ENCODE measurements at places on chromosomes 13 and 19.
A peak's percentile ranks its signal among the peaks of the same experiment; 100 is the strongest.

DNA sequence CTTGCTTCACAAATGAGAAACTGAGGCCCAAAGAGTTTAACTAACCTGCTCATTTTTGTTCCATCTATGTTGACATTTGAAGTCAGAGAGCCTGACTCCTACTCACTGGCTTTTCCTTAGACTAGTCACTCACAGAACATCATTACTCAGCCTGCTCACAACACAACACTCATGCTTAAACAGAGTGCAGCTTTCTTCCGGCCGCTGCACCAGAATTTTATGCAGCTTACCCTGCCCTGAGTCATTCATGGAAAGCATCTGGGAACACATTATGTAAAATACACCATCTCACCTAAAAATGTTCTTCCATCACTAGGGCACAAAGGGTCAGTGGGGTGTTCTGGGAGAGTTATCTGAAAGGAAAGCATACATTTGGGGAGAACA, 303.4 kb downstream of the SPRY2 start:
- DNase-seq: no peak

GRCh38 chr13:113759525-113760137, 605 bp downstream of the TMEM255B start:
- no peak for DNase-seq

- no peak for DNase-seq
Measured at GRCh38 chr19:54421169-54421516, 5.9 kb downstream of the TTYH1 start.

DNA sequence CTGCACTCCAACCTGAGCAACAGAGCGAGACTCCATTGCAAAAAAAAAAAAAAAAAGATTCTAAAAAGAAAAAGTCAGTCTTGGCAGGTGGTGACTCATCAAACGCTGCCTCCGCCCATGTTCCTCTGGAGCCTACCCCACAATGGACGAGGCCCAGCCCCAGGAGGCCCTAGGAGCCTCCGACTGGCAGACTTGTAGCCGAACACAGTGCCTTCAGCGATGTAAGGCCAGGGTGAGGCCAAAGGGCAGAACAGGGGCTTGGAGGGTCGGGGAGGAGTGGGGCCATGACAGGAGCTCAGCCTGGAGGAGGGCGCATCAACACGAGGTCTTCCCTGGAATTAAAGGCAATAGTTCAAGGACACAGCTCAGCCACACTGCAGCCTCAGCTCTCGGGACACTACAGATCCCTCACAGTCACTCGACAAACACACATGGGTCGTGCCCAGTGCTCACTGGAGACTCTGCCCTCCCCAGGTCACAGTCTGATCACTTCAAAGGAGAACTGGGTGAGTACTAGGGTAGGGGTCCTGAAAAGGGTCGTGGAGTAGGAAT, 5.1 kb downstream of the USE1 start:
- DNase-seq: no peak

DNA sequence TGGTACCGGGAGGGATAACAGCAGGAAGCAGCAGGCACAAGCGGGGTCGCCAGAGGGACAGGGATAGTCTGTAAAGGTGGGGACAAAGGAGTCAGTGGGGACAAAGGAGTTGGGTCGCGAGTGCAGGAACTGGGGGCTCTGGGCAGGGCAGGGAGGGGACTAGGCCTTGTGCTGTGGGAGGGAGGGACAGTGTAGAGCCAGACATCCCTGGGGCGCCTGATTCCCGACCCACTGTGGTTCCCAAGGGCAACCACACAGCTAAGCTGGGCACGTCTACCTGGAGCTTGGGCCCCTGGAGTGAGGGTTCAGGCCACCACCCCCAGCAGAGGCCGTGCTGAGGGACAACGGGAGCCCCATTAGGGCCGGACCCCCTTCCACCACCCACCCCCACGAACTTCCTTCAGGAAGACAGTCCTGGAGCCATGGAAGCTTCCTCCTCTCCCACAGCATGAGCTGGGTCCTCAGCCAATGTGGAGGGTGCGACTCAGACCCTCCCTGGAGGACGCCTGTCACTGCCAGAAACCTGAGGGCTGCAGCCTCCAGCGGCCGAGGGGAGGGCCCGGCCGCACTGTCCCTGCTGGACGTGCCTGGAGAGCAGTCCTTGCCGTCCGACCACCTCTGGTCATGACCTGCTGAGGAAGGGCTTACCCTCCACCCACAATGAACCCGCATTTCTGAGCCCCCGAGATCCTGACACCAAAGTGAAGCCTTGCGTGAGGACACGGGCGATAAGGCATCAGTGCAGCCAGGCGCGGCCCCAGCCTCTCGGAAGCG, 77.9 kb downstream of the SPACA7 start:
- DNase-seq: peak; percentile 35

DNA sequence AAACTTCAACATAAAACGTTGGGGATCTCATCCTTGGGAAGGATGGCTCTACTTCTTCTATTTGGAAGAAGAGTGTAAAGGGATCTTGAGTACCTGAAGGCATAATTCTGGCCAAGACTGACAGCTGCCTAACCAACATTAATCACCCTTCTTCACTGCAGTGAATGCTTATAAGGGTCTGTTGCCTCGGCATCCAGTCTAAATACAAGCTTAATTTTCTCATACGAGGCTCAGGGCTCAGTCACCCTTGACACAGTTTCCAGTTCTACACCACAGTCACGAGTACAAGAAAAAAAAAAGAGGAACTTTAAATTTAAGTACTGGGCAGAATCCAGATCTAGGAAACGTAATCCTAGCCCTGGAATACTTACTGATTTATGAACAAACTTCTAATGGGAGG, 9.0 kb downstream of the FPR3 start:
- DNase-seq: no peak

DNA sequence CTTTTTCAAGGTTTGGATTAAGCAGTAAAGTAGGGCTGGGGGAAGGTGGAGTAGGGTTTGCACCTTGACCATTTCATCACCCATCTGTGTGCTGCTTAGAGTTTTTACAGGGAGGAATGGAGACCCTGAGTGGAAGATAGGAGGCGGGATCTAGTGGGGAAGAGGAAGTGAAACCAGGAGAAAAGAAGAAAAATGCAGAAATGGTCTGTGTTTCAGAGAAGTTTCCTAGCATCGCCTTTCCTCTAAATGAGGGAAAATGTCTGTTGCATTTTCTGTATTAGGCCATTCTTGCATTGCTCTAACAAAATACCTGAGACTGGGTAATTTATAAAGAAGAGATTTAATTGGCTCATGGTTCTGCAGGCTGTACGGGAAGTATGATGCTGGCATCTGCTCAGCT, 64.1 kb downstream of the TPT1 start:
- no peak for DNase-seq

GRCh38 chr19:32864318-32865007, 5.1 kb downstream of the SLC7A9 start:
- no peak for DNase-seq

GRCh38 chr13:19726611-19727010, 56.1 kb downstream of the PSPC1 start:
- DNase-seq: no peak

DNA sequence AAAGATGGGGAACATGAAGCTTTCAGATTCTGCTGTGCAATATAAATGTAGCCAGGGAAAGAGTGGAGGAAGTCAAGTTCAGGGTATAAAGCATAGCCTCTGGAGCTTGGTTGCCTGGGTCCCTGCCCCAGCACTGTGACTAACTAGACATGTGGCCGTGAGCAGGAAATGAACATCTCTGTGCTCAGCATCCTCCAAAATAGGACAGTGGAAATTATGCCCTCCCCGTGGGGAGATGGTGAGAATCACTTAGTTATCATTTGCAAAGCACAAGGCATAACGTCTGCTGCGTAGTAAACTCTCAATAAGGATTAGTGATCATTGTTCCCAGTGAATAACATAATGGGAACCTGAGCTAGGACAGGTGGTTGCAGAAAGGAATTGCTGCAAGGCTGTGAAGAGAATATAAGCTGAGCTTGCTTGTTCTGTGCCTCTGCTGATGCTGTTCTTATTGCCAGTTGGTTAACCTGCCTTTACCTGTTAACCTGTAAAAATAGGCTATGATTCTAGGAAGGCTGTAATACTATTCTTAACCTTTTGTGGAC, 441.0 kb downstream of the COG6 start:
- peak; percentile 63 for DNase-seq

DNA sequence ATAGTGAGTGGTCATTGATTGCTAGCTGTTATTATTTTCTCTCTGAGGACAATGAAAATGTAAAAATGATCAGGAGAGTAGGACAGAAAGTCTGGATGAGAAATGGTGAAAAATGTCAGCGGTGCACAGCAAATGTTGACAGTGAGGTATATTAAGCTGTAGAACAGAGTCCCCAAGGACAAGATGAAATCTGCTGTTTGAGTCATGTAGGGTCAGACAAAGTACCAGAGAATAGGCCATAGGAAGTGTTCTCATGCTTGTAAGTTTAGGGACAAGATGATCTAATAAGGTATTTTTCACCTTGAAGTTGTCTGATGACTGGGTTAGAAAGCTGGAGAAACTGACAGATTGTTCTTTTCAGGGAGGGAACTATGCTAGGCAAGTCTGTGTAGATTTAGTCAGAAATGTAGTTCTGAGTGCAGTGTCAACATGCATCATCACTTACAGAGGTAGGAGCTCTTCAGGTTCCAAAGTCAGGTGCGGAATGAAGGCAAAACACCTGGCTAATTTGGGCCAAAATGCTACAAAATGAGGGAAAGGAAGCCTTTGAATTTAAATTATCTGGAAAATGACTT, 369.3 kb downstream of the DLEU7 start:
- DNase-seq: no peak

GRCh38 chr19:2549701-2550191, 73.8 kb downstream of the GADD45B start:
- DNase-seq: no peak

- no peak for DNase-seq
Measured at GRCh38 chr13:38463048-38463447, 113.4 kb downstream of the UFM1 start.

- no peak for DNase-seq
Measured at GRCh38 chr13:51552027-51552426, 32.2 kb upstream of the WDFY2 start.

GRCh38 chr13:63625869-63626268, 2210.2 kb upstream of the PCDH20 start:
- no peak for DNase-seq

- DNase-seq: no peak
Measured at GRCh38 chr13:41543664-41544300, 86.4 kb downstream of the RGCC start.

DNA sequence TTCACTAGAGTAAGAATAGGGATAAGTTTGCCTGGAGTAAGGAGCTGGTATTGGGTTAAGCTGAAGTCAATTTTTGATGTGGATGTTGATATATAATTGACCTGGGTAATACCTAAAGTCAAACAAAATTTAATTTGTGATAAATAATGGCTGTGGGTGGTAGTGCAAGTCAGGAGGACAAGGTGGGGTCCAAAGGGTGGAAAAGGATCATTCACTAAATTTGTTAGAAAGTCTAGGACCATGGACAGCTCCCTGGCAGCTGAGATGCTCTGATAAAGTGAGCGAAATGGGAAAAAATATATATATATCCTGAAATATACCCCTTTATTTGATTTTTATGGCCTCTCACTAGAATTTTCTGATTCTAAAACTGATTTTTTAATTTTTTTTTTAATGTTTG, 463.5 kb downstream of the GPC6 start:
- DNase-seq: no peak

- DNase-seq: no peak
Measured at GRCh38 chr19:49151267-49152118, 3.7 kb downstream of the HRC start.

GRCh38 chr19:31570718-31571117, 221.5 kb upstream of the TSHZ3 start:
- no peak for DNase-seq

DNA sequence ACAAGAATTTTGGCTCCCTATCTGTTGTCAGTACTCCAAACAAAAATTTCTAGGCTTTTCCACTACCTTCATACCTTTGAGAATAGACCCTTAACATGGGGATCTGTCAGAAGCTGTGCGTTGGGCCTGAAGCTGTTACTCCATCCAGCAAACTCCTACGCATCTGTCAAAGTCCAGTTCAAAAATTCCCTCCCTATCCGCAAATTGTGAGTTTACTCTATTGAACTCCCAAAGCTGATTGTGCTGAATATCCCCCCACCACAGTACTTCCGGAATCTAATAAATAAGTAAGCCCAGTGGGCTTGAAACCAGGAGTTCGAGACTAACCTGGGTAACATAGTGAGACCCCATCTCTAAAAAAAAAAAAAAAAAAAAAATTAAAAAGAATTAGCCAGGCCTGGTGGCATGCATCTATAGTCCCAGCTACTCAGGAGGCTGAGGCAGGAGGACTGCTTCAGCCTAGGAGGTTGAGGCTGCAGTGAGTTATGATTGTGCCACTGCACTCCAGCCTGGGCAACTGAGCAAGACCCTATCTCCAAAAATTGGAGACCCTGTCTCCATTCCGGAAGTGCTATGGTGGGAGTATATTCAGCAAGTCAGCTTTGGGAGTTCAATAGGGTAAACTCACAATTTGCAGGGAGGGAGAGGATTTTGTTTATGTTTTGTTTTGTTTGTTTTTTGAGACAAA, 930 bp upstream of the FBN3 start:
- DNase-seq: no peak

- no peak for DNase-seq
Measured at GRCh38 chr19:50870417-50871089, 2.7 kb upstream of the KLK2 start.
